NCI-H748 treated with DMSO at 0.1 percent for 48 hours (cell line): ENCODE measurements at places on chromosomes 11 and 22.

DNA sequence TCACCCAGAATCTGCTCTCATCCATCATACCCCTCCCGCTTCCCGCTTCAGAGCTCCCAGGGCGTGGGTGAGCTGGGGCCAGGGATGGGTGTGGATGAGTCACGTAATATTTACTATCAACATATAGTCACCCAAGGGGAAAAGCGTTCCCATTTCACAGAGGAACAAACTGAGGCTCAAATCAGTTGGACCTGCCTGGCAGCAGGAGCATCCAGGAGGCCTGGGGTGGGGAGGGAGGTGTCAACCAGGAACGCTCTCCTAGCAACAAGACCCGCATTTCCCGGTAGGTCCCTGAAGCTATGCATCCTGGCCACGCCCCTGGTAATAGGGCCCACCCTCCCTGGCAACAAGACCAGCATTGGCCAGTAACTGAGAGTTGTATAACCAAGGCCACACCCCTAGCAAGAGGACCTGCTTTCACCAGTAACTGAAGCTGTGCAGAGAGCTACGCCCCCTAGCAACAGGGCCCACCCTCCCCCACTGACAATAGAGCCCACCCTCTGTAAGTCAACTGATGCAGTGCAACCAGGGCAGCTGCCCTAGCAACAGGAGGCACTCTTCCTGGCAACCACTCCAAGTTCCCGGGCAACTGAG is 32.7 kb upstream of the TXNRD2 start:
- peak; percentile 90 for DNase-seq

DNA sequence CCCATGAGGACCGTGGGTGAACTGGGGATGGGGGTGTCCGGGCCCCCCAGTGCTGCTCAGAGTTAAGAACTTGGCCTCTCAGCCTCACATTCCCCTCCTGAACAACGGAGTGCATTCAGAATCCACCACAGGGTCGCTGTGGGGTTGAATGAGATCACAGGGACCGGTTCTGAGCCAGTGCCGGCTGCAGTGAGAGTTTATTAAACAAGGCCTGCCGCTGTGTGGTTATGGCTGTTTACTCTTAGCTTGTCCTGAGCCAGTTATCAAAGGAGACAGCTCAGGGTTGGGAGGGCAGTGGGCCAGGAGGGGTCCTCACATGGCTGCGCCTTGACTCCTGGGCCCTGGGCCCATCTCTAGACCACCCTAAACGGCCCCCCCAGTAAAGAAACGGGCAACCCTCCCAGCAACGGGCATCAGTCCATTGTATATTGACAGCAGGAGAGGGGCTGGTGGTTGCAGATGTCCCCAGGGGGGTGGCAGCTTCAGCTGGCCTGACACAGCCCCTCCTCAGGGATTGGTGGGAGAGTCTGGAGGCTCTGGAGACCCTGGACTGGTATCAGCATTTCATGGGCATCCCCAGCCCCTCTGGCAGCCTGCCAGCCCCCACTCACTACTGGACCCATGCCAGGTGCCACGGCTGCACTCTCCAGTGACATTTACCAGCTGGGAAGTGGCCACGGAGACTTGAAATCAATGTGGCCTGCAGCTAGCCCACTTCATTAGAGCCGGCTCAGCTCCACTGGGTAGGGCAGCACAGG is 15.1 kb upstream of the CABP7 start:
- DNase-seq: no peak

DNA sequence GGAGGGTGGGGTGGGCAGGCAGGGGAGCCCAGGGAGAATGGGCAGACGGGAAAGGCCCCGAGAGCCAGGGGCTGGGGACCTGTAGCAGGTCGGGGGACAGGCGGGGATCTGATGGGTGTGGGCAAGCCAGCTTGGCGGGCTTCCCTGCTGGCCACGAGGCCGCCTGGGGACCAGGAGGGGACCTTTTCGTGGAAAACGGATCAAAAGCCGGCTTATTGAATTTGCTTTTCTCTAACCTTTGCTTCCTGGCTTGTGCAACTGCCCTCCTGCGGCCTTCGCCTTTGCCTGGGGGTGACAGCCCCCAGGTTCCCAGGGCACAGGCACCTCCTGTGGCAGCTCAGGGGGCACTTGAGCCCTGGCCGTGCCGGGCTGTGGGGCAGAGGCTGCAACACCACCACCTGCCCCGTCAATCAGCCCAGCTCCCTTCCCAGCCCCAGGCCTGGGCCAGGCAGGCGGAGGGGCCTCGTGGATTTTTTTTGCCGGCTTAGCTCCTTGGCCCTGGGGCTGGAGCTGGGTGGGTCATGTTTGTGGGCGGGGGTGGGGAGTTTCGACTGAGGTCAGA is 41.6 kb upstream of the H19 start:
- no peak for DNase-seq

GRCh38 chr22:25775531-25775930 is 33.5 kb downstream of the MYO18B start:
- DNase-seq: no peak
